Activated CD4-positive, CD25-positive, alpha-beta regulatory T cell (primary cell): ENCODE measurements at places on chromosomes 13 and 19.

DNA sequence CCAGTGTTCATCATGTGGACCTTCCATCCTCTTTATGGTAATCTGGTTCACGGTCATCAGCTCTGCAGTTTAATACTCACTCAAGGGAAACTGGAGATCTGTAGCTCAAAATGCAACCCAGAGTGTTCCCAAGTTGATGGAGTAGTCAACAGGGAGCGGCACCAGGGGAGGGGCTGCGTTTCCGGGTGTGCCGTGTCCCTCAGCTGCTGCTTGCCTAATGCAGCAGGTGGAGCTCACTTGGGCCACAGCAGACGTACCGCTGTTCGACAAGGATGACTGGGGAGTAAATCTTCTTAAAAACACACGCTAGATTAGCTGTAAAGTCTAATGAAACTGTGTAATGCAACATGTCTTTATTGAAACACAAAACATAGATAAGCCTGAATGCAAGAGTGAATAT, 81.1 kb downstream of the TNFSF13B start:
- no peak for DNase-seq

DNA sequence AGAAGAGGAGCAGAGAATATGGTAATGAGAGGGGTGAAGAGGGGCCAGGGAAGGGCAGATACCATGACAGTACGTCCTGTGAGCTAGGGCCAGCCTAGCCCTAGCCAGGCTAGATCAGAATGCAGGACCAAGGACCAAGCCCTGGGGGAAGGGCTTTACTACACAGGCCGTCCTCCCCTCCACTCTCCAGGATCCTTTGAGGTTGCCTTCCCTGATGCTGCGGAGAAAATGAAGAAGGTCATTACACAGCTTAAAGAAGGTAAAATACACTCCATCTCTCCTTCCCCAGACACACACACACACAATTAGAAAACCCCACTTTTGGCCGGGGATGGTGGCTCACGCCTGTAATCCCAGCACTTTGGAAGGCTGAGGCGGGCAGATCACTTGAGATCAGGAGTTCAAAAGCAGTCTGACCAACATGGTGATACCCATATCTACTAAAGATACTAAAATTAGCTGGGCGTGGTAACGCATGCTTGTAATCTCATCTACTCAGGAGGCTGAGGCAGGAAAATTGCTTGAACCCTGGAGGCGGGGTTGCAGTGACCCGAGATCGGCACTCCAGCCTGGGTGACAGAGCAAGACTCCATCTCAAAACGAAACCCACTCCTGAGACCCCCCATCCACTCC, 8.5 kb downstream of the SPACA6 start:
- no peak for DNase-seq

DNA sequence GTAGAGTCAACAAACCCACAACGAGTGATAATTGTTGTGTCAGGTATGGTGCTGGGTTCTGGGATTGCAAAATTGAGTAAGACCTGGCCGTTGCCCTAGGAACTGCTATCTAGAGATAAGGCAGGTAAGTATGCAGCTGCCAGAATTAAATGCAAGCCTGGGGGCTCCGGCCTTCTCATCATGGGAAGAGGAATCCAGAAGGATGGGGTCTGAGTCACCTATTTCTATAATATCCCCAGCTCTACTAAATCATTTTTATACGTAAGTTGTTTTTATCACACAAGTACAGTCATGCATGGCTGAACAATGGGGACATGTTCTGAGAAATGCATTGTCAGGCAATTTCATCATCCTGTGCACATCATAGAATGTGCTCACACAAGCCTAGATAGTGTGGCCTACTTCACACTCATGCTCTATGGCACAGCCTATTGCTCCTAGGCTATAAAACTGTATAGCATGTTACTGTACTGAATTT, 203.0 kb downstream of the KLF5 start:
- DNase-seq = no peak

DNA sequence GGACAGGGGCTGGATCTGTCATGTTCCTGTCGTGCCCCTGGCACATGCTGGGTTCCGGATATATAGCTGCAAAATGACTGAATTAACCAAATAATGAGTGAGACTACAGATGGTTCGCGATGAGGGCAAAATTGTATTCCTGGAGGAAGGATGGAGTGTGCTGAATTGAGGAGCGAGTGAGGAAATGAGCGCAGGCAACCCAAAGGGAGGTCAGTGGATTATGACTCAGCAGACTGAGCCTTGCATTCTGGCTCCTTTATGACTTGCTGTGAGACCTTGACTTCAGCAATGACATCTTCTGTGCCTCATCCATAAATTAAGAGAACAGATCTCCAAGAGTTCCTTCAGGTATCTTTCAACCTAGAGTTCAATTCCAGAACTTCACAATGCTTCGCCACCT, 115.0 kb upstream of the CLDN10 start:
- DNase-seq = no peak

GRCh38 chr19:55614711-55615542, 9.4 kb downstream of the ZNF784 start:
- DNase-seq = no peak

GRCh38 chr19:5041913-5042187, 72.9 kb downstream of the KDM4B start:
- no peak for DNase-seq
